ENCODE measurements at places on chromosomes 3 and 15.

DNA sequence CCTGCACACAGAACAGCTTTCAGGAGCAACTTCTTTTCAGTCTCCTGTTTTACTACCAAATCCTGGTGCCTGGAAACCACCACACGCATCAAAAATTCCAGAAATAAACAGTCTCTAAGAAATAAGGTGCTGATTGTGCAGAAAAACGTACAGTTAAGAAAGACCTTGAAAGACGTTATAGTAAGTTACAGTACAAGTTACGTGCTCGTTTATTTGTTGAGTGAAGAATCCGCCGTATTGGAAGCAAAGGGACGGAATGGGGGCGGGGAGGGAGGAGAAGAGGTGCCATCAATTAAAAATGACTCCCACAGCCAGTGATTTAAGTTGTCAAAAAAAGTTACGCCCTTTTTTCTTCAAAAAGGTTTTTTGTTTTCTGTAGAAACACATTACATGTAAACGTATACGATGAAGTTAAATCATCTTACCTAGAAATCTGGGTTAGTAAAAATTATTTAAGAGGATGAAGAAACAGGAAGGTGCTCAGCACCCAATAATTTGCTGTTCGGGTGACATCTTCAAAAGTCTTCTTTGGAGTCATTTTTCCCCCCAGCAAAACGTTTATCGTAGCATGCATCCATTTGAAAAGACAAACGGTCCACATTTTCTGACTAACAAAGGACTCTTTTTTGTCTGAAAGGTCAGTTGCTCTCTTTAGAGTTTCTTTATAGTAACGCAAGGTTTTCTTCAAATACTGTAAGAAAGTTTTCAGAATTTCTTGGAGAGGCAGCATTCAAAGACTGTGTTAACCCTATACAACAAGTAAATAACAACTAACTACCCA is 782 bp upstream of the UACA start:
- DNase-seq: no peak

- DNase-seq: no peak
These were observed 412.3 kb upstream of the TPRG1 start for GRCh38 chr3:188759336-188760005.

GRCh38 chr3:47259114-47259513 is 23.5 kb downstream of the KIF9 start:
- no peak for DNase-seq

GRCh38 chr3:61666615-61667330 is 105.4 kb downstream of the PTPRG start:
- DNase-seq: no peak

GRCh38 chr3:28286595-28286994 is 45.2 kb downstream of the CMC1 start:
- DNase-seq: peak; percentile 65

- no peak for DNase-seq
These were observed 1.3 kb upstream of the IL16 start for GRCh38 chr15:81195339-81195864.

GRCh38 chr15:96115642-96116041 is 214.9 kb upstream of the NR2F2 start:
- DNase-seq: no peak

DNA sequence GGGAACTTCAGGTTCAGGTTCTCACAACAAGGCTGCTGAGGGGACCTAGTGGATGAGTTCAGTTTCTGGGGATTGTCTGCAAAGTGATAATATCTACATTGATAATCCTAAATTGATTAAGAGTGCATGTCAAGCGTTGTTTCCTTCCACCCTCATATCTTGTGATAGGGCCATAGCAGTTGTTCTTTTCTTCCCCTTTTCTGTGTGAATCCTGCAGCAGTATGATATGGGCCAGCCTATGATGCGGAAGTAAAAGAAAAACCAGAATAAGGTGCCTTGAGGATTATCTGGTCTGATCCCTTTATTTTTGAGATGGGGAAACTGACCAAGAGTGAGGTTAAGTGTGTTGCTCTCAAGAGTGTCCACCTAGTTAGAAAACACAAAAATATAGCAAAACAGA is 86.2 kb downstream of the MITF start:
- no peak for DNase-seq

DNA sequence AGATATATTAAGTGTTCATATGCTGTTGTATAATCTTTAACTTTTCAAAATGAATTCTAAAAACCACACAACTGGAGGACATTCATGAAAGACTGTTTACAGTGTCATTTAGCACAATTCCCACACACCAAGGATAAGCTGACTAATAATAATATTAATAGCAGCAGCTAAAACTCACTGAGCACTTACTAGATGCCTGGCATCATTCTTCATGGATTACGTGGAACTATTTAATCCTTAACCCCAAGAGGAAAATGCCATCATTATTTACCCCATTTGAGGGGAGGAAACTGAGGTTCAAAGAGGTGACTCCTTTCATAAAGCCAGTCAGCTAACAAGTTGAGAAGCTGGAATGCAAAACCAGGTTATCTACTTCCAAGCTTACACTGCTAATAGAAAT is 77.0 kb downstream of the TMEM108 start:
- DNase-seq: no peak
